ENCODE measurements at places on chromosomes 5 and 9.

DNA sequence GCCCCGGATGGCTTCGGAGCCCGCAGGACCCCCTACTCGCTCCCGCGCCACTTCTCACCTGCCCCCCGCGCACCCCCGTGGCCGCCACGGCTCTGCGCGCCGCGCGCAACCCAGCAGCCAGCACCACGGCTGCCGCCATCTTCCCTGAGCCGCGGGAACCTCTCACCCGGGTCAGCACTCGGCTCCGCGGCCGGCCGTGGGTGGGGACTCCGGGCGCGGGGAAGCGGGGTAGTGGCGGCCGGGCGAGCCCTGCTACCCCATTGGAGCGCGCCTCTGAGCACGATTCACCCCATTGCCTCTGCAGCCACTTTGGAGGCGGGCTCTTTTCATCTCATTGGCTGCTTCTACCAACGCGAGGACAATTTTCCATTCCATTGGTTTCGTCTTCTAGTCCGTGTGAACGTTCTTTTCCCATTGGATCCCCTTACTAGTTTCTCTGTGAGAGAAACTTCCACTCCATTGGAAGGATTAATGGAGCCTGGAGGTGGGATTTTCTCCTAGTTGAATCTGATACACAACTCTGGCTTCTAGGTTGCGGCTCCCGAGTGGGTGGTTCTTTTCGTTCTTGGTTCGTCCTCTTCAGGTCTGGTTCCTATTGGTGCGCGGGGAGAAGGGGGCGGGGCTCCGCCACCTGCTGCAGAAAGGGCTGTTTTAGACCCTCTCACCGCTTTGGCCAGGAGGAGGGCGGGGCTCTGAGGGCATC is at the start of gene HINT2:
HINT2 (minus strand) TSS at position 202 of the 703 bp plus-strand sequence; CDS start at position 139, 63 bp downstream.
- DNase-seq, result peak; percentile 97

DNA sequence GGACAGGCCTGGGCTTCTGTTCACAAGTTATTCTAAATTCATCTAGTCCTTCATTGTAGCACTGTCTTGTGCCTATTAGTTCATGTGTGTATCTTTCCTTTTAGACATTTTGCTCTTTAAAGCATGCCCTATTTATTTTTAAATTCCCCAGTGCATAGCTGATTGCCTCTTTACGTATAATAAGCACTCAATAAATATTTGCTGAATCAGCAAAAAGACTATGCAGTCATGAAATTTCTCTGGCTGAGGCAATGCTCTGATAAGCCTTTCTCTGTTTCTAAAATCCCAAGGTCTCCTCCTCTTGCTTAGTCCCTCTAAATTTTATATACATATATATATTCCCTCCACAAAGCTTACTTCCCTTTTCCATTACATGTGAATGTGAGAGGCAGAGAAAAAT is 315.9 kb upstream of the PCSK5 start:
- DNase-seq, result no peak

DNA sequence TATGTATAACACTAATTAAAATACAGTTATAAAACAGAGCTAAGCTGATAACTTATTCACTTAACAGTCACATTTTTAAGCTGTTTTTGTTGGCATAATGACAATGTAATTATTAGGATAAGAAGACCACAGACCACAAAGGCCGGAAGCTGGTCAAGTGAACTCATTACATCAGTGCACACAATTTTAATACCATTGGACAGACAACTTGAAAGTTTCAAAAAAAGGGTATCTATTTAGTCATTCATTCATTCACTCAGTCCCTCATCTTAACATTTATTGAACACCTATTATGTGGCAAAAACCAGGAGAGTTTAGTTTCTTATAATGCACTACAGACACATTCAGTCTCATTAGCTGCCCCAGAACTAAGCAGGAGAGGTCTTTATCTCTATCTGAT is 11.6 kb downstream of the ERP44 start:
- no peak for DNase-seq

DNA sequence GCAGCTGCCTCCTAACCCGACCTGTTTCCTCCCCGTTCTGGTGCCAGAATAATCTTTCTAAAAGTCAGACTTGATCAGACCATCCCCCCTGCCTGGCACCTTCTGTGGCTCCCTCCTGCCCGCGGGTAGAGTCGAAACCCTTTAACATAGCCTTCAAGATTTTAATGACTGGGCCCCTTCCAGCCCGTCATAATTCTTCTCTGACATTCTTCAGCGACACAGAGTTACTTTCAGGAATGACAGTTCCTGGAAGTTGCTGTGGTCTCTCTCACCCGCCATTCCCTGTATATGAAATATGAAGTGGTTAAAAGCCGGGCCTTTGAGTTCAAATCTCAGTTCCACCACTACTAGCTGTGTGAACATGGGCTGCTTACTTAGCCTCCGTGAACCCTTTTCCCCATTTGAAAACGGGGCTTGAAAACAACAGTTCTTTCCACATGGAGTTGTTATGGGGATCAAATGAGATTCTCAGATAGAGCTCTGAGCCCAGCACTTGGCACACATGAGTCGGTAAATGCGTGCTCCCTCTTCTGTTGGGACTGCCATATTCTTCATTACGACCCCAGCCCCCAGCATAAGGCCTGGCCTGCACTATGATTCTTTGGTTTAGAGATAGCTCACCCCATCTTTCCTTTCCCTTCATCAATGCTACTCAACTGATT is 737 bp downstream of the NANS start:
- no peak for DNase-seq

DNA sequence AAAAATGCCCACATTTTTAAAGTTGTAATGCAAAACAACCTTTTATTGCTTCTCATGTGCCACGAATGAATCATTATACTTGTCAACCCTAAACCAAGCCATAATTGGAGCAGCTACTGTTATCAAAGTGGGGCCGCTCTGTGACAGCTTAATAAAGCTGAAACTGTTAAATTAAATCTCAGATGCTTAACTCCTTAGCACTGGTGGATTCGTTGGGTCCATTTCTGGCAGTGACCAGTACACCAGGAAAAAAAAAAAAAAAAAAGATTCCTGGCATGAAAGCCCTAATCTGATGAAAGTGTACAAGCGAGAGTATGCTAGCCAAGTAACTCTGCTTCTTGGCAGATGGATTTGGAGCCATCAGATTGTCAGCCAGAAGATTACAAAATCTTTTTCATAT is 164.8 kb downstream of the ZSWIM6 start:
- no peak for DNase-seq

Measured in NCI-H1105 (cell line).